ENCODE measurements at places on chromosomes 6 and 20. TPM values are rescaled to one million over a fixed set of nuclear protein-coding genes. Genes with fewer than 3 reads are reported as not detected.

Gene ZBTB46
- total RNA-seq: 0.82 TPM

Gene TTK
- 20.5 TPM for total RNA-seq

Gene EMILIN3
- total RNA-seq: 0.43 TPM

Gene TNFRSF21
- total RNA-seq: 16.0 TPM

Gene TBX18
- total RNA-seq: 14.9 TPM
